ENCODE measurements at places on chromosomes 7 and 10.

GRCh38 chr10:32298075-32298812, 48.7 kb downstream of the EPC1 start:
- DNase-seq: no peak

- no peak for DNase-seq
Measured at GRCh38 chr7:124792002-124792401, 26.4 kb upstream of the GPR37 start.

- DNase-seq: no peak
Measured at GRCh38 chr7:37425498-37425897, 23.2 kb downstream of the ELMO1 start.

DNA sequence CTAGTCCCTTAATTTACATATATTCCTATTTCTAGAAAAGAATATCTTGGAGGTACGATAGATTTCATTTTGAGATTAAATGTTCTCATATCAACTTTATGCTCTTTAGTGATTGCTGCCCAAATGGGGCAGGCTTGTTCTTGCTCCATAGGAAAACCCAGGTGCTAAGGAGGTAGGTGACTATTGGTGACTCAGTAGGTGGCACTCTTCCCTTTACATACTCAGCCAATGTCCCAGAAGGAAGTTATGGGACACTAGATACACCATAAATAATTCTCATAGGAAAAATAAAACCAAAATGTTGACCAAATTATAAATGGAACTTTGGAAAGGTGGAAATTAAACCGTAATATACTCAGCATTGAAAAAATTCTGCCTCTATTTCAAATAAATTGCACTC, 4.0 kb downstream of the SKAP2 start:
- peak; percentile 3 for DNase-seq

GRCh38 chr10:59905731-59906416, 482 bp downstream of the CCDC6 start:
- peak; percentile 49 for DNase-seq

DNA sequence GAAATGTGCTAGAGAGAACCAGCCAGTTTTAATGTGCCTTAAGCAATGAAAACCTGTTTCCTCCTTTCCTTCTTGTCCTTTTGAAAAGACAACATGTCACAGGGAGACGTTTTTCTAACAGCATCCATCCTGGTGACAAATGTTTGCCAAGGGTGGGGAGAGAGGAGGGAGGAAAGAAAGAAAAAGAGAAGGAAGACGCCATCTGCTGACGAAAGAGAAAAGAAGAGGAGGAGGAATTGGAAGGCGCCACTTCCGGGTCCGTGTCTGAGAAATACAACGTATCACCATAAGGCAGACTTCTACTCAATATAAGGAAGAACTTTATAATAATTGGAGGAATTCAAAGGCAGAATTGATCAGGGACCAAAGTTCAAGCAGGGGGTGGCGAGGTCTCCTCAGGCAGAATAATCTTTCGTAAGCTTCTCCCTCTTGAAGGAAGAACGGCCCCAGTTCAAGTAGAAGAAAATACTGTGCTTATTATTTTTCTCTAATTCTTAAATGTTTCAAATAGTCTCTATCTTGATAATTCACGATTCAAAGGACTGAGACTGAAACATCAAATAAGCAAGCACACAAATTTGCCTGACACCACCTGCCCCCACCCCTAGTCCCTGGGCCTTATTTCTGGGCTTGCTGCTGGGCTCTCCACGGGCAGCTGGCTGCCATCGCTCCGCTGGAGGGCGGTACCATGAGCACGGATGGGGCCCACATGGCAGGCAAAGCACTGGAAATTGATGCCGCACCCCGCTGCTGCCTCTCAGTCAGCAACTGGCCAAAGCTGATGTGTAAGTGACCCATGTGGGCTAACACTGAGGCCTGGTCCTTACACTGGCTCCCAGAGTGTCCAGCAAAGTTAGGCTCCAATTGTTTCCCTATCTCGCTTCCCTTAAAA, 273.7 kb upstream of the KLF14 start:
- peak; percentile 54 for DNase-seq

DNA sequence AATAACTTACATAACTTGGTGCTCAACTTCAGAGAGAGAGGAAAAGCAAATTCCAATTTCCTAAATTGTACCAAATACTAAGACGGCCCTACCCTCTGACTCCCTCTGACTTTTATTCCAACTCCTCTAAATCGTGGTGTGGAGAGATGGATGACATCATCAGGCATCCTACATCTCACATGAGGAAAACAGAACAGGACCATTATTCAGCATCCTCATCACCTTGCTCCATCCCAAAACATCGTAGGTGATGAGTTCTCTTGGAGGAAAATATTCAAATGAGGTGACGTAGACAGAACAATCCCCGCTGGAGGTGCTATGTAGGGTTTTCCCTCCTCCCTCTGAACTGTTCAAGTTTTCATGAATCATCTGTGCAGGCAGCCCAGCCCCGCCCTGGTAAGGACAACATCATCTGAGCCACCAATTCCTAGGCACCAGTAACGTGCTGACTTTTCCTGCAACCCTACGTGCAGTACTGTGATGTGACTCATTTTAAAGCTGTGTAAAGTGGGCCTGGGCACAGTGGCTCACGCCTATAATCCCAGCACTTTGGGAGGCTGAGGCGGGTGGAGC, 167.2 kb downstream of the CALN1 start:
- no peak for DNase-seq

DNA sequence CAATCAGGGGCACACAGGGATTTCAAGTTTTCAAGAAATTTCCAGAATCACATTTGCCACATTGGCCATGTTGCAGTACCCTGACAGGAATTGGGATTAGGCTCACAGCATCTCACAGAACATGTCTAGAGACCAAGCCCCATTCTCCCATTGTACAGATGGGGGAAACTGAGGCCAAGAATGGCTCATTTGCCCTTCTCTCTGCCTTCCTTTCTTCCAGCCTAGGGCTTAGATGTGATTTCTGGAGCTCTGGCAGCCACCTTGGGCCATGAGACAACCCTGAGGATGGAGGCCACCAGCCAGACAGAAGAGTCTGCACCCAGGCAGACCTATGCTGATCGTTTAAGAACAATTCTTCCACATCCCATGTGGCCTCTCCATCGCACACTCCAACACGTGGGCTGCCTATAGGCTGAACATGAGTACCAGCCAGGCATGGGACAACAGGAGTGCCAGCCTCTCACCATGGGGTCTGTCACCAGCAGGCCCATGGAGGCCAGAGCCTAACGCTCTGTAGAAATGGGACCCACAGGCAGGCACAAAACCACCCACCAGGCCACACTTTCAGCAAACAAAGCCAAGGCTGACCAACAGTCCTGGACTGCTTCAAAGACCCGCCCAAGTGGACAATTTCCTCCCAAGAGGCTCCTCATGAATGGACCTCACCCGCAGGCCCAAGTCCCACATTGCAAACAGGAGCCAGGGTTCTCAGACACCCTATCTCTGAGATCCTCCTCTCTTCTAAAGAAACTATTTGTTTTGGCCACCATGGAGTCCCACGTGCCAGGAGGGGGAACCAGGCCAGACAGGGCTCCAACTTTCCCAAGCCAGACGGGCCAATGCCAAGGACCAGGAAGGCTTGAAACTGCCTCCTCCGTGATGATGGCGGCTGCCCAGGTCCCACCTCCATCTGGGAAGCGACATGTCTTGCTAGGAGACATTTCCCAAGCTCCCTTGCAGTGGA, 20.7 kb downstream of the PDGFA start:
- DNase-seq: no peak

DNA sequence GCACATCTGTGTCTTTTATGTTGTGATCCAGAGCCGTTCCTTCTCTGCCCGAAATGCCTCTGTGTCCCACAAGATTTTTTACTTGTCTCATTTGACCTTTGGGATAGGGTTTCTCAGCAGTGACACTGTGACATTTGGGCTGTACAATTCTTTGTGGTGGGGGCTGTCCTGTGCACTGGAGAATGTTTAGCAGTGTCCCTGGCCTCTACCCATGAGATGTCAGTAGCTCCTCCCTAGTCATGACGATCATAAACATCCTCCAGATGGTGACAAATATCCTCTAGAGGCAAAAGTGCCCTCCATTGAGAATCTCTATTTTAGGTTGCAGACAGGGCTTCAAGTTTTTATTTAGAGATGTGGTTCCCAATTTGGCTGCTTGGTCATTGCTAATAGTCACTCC, 91.3 kb downstream of the PPP1R17 start:
- DNase-seq: no peak

DNA sequence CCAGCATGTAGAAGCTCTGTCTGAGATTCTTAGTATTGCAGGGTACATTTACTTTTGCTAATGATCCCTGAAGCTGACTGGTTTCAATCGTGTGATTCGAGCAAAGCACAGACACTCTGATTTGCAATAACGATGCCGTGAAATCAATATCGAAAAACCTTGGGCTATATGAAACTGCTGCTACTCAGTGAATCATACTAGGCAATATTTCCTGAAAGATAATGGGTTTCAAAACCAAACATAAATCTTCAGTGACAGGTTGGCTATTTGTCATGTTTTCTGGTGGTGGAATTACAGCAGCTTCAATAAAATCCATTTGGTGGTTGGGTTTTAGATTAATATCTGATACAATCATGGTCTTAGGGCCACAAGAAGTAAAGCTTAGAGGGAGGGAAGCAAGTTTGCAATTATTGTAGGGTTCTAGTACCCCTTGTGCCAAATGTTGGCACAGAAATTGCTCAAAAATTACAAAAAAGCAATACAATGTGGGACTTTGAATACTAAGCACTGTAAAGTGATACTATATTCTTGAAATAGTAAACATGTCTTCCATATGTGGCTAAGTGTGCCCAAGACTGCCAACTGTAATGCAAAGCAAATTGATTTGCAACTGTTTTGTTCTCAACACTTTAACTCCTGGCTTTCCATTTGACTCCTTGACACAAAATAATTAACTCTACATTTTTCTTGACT, 112.4 kb upstream of the JAZF1 start:
- DNase-seq: no peak

DNA sequence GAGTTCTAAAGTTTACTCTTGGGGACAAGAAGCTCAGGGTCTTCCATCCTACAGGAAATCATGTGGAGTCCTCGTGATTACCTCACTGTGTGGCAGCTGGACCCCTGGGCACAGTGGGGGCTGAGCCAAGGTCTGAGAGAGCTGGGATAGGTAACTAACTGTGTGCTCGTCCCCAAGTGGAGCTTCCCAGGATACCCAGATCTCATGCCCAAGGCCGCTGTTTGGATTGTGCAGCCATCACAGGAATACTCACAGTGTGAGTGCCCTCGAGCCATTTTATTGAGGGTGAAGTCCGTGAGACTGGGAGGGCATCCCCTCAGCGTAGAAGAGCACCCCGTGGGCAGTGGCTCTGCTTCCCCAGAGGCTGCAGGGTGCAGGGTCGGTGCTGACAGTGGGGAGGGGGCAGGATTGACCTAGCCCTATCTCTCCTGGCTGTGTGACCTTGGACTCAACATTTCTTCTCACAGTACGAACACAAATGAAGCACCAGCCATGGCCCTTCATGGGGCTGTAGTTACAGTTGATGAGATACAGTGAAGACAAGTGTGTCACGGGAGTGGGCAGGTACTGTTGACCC, 69.6 kb upstream of the LEP start:
- DNase-seq: no peak

- DNase-seq: peak; percentile 71
Measured at GRCh38 chr7:33671531-33672262, 233.6 kb upstream of the BMPER start.

- no peak for DNase-seq
Measured at GRCh38 chr7:50197549-50197948, 104.5 kb upstream of the ZPBP start.

DNA sequence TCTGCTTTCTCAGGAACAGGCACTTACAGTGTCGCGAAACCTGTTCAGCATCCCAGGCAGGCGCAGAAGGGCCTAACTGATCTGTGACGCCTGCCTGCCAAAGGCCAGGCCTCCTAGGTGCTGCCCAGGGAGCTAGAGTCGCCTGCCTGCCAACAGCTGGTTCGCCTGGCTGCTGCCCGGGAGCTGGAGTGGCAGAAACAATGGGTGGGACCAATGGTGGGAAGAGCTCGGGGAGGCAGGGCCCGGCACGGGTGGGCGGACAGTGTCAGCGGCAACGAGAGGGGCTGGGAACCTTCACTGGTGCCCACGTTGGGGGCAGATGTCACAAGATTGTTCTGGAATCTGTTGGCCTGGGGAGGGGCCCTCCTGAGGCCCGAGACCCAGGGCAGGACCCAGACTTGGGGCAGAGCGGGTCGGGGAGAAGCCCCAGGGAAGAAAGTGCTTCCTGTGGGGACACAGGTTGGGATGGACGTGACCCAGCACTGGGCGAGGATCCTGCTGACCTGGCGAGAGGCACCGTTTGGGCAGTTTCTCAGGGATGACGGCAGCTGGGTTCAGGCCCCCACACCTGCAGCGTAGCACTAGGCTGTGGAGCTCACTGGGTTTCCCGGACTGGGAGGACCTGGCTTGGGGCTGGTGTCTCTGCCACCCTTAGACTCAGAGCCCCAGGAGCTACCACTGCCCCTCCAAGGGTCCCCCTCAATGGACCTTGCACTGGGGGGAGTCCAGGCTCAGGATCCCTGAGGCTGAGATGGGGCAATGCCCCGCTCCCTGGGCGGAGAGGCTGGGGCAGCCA, 181.8 kb downstream of the ELFN1 start:
- no peak for DNase-seq

GRCh38 chr10:42707234-42707633, 68.9 kb upstream of the ZNF33B start:
- no peak for DNase-seq

GRCh38 chr7:13751766-13752165, 237.7 kb downstream of the ETV1 start:
- no peak for DNase-seq

DNA sequence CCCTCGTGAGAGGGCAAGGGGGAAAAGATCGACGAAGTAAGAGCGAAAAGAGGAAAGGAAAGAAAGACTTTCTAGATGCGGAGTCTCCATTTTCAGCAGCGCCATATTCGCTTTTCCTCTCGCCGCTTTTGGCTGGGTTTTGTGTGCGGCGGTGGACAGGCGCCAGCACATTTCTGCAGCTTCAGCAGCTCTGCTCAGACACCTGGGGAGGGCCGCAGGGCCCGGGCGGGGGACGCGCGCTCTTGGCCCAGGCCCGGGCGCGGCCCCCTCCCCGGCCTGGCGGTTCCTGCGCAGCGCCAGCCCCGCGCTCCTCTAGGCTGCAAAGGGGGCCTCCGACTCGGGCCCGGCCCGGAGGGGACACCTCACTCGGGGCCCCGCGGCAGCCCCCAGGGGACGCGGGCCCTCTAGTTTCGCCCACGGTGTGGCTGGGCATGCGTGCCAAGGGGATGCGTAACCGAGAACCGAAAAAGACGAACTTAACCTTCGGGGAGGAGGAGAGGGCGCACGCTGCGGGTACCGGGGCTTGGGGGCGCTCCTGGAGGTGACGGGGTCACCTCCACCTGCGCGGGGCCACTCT, 34.5 kb upstream of the EBLN1 start:
- peak; percentile 21 for DNase-seq

DNA sequence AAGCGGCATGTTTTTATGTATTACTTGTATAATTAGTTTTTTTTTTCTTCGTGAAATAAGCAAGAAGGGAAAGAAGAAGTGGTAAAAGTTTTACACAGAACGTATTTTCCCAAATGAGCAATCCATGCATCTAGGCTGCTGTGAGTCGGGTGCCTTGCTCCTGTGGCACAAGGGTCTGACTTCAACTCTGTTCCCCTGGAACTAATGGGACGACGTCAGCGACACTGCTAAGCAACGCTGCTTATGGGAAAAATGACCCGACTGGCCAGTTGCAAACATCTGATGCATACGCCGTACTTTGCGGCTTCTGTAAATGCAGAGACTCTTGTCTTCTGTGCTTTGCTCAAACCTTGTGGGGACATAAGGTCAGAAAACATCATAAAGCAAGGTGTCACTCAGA, 66.3 kb downstream of the MPP7 start:
- no peak for DNase-seq

GRCh38 chr7:1432411-1433082, 26.7 kb downstream of the MICALL2 start:
- peak; percentile 80 for DNase-seq

All from NCI-H1417 (cell line).